Breast epithelium (tissue), 4 donors: ENCODE measurements at places on chromosomes 11 and 22.

GRCh38 chr22:17797721-17798559 lies 23.7 kb upstream of the BID start:
- DNase-seq, result no peak

GRCh38 chr11:66133216-66133775 lies 63.2 kb downstream of the PACS1 start:
- no peak for DNase-seq

DNA sequence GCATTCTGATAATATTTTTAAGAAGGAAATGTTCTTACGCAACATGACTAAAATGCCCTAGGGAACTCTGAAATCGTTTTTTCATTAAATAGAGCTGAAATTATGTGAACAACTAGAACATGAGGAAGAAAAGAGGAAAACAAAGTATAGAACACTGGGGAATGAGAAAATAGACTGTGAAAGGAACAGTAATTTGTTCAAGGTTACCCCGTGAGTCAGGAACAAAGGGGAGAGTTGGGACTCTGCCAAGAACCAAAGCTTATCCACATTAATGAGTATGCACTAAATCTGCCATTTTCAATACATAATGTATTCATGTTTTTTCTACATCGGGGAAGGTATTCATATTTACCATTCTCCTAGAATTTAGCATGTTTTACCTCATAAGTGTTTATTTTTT lies 961.8 kb upstream of the CCDC90B start:
- DNase-seq, result no peak

- DNase-seq, result no peak
These were observed 47.2 kb downstream of the MCHR1 start for GRCh38 chr22:40726514-40726913.

- DNase-seq, result no peak
These were observed 130.5 kb upstream of the C11orf58 start for GRCh38 chr11:16607675-16608644.

- peak; percentile 28 for DNase-seq
These were observed 2.2 kb downstream of the PAK1 start for GRCh38 chr11:77471558-77472193.

- DNase-seq, result no peak
These were observed 215.5 kb downstream of the BUD13 start for GRCh38 chr11:116557282-116557681.

GRCh38 chr11:75520688-75521087 lies 5.1 kb downstream of the GDPD5 start:
- no peak for DNase-seq

GRCh38 chr11:47950396-47950795 lies 30.0 kb upstream of the PTPRJ start:
- no peak for DNase-seq

DNA sequence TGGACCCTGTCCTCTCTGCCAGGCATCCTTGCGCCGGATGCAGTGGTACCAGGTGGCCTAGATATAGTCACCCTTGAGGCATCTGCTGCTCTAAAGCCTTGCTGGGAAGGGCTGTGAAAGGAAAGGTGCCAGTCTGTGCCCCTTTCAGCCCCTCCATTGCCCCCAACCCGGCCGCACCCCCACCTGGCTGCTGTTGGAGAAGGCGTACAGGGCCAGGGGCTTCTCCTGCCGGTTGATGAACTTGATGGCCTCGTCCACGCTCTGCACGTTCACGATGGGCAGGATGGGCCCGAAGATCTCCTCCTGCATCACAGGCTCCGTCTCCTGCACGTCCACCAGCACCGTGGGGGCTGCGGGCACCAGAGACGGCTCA lies 10.2 kb downstream of the ALDH3B2 start:
- no peak for DNase-seq
